ENCODE measurements at places on chromosomes 6 and 20. TPM values are rescaled to one million over a fixed set of nuclear protein-coding genes. Genes with fewer than 3 reads are reported as not detected.

GRCh38 chr6:35368038-35368887 is 25.9 kb downstream of the PPARD start:
- H3K36me3 ChIP-seq = peaks cover 28% of the 10 kb centered on the region
- H3K4me1 ChIP-seq = peaks cover 62% of the 10 kb centered on the region
- H3K27me3 ChIP-seq = no peaks in the 10 kb centered on the region
- peak; percentile 58 for DNase-seq
- H3K4me3 ChIP-seq = no peak overlapping the region

DNA sequence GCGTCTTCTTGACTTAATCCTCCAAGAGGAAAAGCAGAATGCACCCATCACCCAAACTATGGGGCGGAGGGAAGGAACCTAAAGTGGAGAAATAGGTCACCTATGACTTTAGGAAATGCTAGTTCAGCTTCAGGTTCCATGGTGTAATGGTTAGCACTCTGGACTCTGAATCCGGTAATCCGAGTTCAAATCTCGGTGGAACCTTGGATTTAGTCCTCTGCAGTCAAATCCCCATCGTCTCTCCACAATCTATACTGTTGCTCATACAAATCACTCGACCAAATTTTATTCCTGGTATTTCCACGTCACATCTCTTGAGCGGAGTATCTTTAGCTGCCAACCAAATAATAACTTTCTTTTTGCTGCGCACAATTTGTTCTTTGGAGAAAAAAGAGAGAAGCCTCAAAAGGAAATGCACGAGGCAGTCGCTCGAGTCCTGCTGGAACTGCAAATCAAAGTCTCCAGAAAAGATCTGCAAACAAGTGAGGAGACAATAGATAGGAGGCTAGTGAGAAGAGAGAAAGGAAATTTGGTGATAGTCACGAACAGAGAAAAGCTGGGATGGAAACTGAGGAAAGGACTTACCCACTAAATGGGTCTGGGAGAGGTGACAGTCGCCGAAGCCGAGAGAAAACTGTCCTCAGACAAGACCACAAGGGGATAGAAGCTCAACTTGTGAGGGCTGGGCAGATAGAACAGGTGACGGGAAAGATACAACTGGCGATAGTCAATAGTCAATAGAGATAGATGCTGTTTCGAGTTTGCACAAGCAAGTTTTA is 16.6 kb downstream of the POM121L2 start:
- H3K36me3 ChIP-seq = peaks cover 14% of the 10 kb centered on the region
- H3K4me1 ChIP-seq = peaks cover 11% of the 10 kb centered on the region
- no peak for DNase-seq
- peaks cover 72% of the 10 kb centered on the region for H3K27me3 ChIP-seq

- H3K4me1 ChIP-seq = no peaks in the 10 kb centered on the region
- DNase-seq = no peak
- peaks cover 26% of the 10 kb centered on the region for H3K27me3 ChIP-seq
- no peak overlapping the region for H3K27ac ChIP-seq
- no peaks in the 10 kb centered on the region for H3K36me3 ChIP-seq
- no peak overlapping the region for H3K4me3 ChIP-seq
These were observed 24.7 kb upstream of the MOCS1 start for GRCh38 chr6:39958947-39959346.

DNA sequence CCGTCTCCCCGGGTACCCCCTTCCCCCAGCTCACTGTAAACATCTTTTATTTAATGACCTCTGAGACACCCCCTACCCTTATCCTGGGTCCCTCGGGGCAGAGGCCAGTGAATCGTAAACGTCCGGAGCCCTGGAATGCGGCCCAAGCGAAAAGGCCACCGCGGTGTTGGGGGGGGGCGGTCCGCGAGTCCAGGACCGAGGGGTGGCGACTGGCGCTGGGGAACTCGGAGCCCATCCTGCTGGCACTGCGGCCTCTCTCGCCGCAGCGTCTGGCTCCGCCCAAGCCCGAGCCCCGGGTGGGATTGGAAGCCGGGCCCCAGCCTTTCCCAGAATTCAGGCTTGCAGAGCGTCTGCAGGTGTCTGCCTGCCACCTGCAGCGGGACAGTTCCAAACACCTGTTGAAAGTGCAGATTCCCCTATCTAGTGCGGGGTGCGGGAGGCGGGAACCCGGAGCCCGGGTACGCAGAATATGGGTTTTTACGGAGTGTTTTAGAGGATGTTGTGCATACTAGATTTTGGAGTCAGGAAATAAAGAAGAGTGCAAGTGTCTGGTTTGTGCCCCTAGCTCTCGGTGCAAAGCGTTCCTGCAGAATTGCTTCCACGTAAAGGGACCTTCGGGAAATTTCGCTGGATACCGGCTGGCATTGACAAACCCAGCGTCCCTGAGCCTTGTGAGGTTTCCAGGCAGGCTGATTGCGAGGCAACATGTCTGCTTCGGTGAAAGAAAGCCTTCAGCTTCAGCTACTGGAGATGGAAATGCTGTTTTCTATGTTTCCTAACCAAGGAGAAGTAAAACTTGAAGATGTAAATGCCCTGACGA is 800 bp downstream of the RWDD2A start:
- H3K27me3 ChIP-seq = no peaks in the 10 kb centered on the region
- H3K4me1 ChIP-seq = peaks cover 31% of the 10 kb centered on the region
- peak; percentile 28 for DNase-seq
- H3K27ac ChIP-seq = no peak overlapping the region
- peaks cover 19% of the 10 kb centered on the region for H3K36me3 ChIP-seq

- no peaks in the 10 kb centered on the region for H3K36me3 ChIP-seq
- DNase-seq = no peak
- H3K4me1 ChIP-seq = no peaks in the 10 kb centered on the region
- H3K27ac ChIP-seq = no peak overlapping the region
- no peak overlapping the region for H3K4me3 ChIP-seq
These were observed 14.5 kb upstream of the RGS17 start for GRCh38 chr6:153145591-153145990.

DNA sequence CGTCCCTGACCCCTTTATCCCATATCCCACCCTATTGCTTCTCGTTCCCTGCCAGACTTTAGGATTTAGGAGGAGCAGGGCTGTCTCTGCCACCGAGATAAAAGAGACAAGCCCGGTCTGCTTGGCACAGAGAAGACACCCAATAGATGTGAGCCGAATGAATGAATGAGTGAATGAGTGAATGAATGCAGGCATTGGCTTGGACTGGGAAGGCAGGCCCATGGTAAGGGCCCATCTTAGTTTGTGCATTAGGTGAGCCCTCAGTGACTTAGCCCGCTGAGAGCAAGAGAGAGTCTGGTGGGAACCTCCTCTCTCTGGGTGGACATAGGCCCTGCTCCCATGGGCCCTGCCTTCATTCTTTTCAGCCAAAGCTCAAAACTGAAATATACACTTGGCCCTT is 879 bp upstream of the BPIFB6 start:
- H3K36me3 ChIP-seq = no peaks in the 10 kb centered on the region
- no peak for DNase-seq
- no peak overlapping the region for H3K27ac ChIP-seq
- H3K4me1 ChIP-seq = no peaks in the 10 kb centered on the region
- H3K27me3 ChIP-seq = no peaks in the 10 kb centered on the region
- H3K4me3 ChIP-seq = no peak overlapping the region

GRCh38 chr6:170268216-170269129 is 22.4 kb downstream of the DLL1 start:
- no peak overlapping the region for H3K4me3 ChIP-seq
- H3K27me3 ChIP-seq = no peaks in the 10 kb centered on the region
- H3K27ac ChIP-seq = no peak overlapping the region
- H3K36me3 ChIP-seq = no peaks in the 10 kb centered on the region

- no peak overlapping the region for H3K27ac ChIP-seq
- H3K4me1 ChIP-seq = peaks cover 11% of the 10 kb centered on the region
- H3K27me3 ChIP-seq = no peaks in the 10 kb centered on the region
- DNase-seq = peak; percentile 78
These were observed 44.1 kb upstream of the GRM4 start for GRCh38 chr6:34189806-34190503.

GRCh38 chr6:119347466-119348095 is 2.0 kb downstream of the MAN1A1 start:
- peak overlapping the region; percentile 80 for H3K27ac ChIP-seq
- H3K36me3 ChIP-seq = peaks cover 21% of the 10 kb centered on the region
- peak overlapping the region; percentile 84 for H3K4me3 ChIP-seq
- H3K27me3 ChIP-seq = no peaks in the 10 kb centered on the region

DNA sequence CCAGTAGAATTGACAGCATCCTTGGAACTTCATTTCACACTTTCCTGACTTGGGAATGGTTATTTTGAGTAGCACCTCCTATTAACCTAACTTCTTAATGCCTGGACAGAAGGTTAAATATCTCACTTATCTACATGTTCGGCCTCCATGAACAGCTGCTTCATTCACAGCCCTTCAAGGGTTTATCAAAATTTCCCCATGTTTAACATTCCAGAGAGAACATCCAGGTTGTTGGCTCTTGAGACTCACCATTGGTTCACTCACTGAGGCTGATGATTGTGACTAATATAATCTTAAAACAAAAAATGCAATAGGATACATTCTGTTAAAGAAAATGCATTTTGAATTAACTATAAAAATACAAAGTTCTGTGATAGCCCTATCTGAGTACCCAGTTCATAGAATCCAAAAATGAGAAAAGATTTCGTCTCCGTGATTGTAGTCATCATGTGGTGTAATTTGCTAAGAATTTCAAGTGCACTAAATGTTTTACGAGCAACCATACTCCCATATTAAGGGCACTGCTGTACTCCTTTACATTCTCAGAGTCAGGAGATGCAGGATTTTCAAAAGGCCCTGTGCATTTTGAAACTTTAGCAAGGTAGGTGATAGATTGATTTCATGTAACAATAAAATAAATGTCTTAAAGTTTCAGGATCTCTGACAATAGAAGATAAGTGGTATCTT is 260.6 kb upstream of the TAB2 start:
- H3K27me3 ChIP-seq = no peaks in the 10 kb centered on the region
- peaks cover 50% of the 10 kb centered on the region for H3K4me1 ChIP-seq
- no peak overlapping the region for H3K27ac ChIP-seq
- H3K4me3 ChIP-seq = no peak overlapping the region

GRCh38 chr6:87879132-87879861 is 168.3 kb upstream of the SPACA1 start:
- H3K27me3 ChIP-seq = peaks cover 22% of the 10 kb centered on the region
- H3K27ac ChIP-seq = no peak overlapping the region
- H3K36me3 ChIP-seq = no peaks in the 10 kb centered on the region
- no peak overlapping the region for H3K4me3 ChIP-seq
- no peaks in the 10 kb centered on the region for H3K4me1 ChIP-seq
- no peak for DNase-seq

- no peak for DNase-seq
- no peaks in the 10 kb centered on the region for H3K27me3 ChIP-seq
- no peak overlapping the region for H3K4me3 ChIP-seq
- H3K36me3 ChIP-seq = no peaks in the 10 kb centered on the region
These were observed 270.4 kb upstream of the PLCB4 start for GRCh38 chr20:8798505-8798904.

DNA sequence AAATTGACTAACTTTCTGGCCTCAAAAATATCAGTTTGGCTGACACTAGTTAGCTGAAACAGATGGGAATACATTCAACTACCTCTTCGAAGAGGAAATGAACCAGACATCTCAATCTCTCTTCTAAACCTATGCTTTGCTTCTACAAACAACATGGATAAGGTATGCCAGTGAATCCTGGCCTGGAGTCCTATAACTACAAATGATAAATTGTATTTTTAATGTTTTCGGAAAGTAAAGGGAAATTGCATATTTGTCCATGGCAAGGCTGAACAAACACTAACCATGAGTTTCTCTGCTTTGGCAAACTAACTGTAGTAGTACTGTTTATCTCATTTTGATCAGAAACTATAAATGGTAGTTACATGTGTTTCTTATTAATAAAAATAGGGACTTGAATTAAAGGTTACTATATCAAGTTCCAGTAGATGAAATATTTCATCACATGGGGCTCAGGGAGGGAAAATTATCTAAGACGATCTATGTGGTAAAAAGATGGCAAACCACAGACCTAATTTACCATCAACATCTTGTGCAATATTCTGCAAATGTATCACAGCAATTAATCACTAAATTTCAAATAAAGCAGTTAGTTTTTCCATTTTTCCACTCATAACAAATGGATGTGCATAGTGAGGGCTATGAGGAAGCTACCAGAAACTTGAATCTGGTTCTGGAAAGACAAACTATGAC is 76.8 kb downstream of the COL12A1 start:
- H3K4me1 ChIP-seq = no peaks in the 10 kb centered on the region
- H3K27ac ChIP-seq = no peak overlapping the region
- no peak overlapping the region for H3K4me3 ChIP-seq

DNA sequence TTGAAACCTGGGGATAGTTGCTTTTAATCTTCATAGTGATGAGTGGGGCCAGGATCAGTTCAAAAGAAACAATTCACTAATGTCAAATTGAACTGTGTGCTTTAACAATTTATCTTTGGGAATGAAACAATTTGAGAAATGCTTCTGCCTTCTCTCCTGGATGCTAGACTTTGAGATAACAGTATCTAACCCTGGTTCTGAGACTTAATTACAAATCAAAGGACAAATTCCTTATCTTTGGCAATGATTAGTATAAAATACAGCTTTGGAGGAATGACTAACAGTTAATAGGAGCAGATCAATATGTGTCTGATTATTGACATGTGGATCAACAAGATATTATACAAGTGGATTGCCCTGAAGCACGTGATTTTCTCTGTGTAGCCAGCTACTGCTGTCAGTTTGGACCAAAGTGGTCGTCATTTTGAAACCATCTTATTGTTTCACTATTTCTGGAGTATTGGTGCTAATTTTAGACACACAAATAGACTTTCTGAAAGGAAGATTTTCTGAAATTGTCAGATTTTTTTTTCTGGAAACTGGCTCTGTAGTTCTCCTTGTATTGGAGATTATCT is 6.2 kb upstream of the FLRT3 start:
- H3K27me3 ChIP-seq = no peaks in the 10 kb centered on the region
- H3K36me3 ChIP-seq = no peaks in the 10 kb centered on the region
- H3K4me3 ChIP-seq = no peak overlapping the region
- DNase-seq = no peak

GRCh38 chr6:27795697-27796494 is 116.3 kb downstream of the OR2B2 start:
- DNase-seq = peak; percentile 59
- H3K27ac ChIP-seq = peak overlapping the region; percentile 13
- H3K4me3 ChIP-seq = no peak overlapping the region
- no peaks in the 10 kb centered on the region for H3K36me3 ChIP-seq

DNA sequence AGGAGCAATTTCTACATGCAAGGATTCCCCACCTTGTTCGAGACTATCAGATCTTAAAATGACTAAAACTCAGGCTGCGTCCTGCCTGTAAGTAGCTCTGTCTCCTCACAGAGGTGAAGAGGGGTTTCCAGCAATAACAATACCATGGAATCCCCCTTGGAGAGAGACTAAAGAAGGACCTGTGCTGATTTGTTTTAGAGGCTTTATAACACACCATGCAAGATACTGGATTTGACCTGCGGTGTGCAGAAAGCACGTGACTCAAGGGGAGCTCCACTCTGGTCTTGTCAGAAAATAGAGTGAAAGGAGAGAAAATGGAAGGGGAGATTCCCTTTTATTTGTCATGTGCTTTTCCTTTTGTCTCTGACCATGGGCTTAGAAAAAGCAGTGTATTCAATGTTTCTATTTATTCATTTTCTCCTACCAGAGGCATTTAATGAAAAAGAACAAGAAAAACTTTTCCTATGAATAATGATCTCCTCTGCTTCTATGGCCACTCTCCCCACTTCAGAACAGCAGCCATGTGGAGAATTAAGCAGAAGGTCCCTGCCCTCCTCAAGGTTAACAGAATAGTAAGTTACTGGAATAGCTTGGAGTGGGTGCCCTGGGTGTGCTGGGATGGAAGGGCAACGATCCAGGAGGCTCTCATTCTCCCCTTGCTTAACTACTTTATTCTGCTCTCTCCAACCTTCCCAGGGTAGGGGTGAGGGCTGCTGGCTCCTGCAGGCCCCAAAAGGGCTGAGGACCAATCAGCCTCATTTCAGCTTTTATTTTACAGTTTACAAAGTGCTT is 19.2 kb upstream of the MRPS10 start:
- H3K27ac ChIP-seq = peak overlapping the region; percentile 70
- H3K27me3 ChIP-seq = no peaks in the 10 kb centered on the region
- peaks cover 10% of the 10 kb centered on the region for H3K36me3 ChIP-seq
- peaks cover 9% of the 10 kb centered on the region for H3K4me1 ChIP-seq

MYCT1 gene
- total RNA-seq = not detected

KCNQ5 gene
- 5.5 TPM for total RNA-seq

CDH26 gene
- total RNA-seq = 0.88 TPM

PLN gene
- total RNA-seq = not detected
